Activated CD8-positive, alpha-beta memory T cell treated with anti-CD3 and anti-CD28 coated beads for 4 hours (primary cell): ENCODE measurements at places on chromosomes 1 and 21.

- no peak for DNase-seq
These were observed 286.0 kb downstream of the VAV3 start for GRCh38 chr1:107678993-107679392.

DNA sequence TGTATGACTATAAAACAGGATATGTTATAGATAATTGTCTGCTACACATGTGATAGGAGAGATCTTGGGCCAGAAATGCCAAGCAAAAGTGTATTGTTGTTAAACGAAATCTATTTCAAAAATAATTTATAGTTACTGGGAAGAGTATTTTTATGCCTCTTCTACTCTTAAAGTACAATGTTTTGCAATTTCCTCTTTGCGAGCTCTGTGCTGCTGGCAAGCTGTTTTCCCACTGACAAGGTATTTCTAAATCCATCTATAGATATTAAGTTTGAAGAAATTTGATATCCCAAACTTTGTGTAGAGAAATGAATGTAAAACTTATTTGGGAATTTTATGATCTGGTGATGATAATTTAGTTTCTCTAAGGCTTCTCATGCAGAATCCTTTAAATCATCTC lies 63.3 kb upstream of the PTGFR start:
- DNase-seq: no peak

GRCh38 chr1:100750005-100750885 lies 30.7 kb downstream of the VCAM1 start:
- no peak for DNase-seq

GRCh38 chr21:33198346-33199099 lies 31.2 kb upstream of the IFNAR2 start:
- no peak for DNase-seq

DNA sequence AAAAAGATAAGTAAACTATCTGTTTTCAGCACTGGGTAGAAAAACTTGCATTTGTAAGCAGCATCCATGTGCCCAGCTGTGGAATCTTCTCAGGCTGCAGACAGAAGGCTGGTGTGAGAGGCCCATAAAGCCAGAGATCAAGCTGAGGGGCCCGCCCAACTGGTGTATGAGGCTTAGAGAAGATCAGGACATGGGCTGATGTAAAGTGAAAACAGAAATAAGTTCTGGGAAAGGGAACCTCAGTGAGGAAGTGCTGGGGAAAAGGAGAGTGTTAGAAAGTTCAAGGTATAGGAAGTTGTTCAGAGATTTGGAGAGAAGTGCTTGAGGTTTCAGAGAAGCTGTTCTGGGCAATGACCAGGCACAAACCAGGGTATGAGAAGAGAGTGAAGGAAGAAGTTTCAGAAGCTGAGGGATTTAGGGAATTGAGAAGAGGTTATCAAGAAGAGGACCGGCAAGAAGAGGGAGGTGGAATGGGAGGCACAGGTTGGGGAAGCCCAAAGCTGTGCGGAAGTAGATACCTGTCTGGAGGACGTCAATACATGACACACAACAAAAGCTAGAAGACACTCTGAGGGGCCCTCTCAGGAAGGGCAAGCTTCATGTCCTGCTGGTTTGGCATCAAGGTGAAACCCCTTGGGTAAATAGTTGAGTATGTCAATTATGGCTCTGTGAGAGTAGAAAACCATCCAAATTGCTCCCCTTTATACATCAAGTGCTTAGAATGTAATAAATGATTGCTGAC lies 2.7 kb upstream of the CD5L start:
- DNase-seq: no peak
